Immature natural killer cell (primary cell): ENCODE measurements at places on chromosomes 1 and 21.
A peak's percentile ranks its signal among the peaks of the same experiment; 100 is the strongest.

DNA sequence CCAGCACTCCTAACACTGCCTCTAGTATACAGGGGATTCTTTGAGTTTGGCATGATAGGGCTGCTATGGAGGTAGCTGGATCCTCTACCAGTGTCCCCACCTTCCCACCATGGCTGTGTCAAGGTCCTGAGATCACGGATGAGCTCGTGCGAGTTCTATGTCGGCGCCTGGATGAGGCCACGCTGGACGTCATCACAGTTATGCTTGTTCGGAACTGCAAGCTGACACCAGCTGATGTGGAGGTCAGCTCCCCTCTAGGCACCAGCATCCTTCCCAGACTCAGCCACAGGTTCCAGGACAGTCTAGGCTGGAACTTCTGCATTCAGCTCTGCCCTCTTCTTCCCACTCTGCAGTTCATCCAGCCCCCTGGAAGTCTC lies 15.2 kb downstream of the HYI start:
- no peak for DNase-seq

DNA sequence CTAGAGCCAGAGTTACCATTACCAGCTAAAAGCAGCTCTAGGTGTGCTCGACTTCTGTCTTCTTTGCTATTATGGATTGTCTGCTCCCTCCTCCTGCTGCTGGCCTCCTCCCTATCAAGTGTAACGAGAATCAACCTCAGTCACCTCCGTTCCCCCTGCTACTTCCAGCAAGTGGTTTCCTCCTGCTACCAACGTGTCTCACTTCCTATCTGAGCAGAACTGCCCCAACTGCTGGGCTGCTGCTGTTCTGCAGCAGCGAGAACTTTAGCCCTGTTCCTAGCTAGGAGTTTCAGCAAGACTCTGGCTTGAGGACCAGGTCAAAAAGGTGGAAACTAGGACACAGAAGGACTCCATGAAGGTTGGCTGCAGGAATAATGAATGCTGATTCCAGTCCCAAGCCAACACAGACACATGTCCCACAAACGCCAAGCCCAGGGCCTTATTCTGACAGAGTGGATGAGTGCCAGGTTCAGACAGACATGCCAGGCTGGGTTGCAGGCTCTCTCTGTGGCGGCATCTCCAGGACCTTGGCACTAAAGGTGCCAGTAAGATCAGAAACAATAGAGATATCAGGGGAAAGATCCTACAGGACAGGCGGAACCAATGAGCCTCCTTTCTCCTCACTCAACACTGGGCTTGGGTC lies 46.9 kb downstream of the CD34 start:
- DNase-seq = peak; percentile 58

GRCh38 chr1:178714453-178714852 lies 10.6 kb upstream of the RALGPS2 start:
- no peak for DNase-seq

GRCh38 chr1:234748066-234748465 lies 138.1 kb upstream of the IRF2BP2 start:
- no peak for DNase-seq

- DNase-seq = no peak
Observed at GRCh38 chr1:24894002-24894401, 36.1 kb downstream of the RUNX3 start.

GRCh38 chr1:206715552-206716158 lies 30.9 kb downstream of the MAPKAPK2 start:
- DNase-seq = peak; percentile 49
